LNCaP clone FGC (cell line): ENCODE measurements at places on chromosomes 1 and 21.

- no peak for DNase-seq
Measured at GRCh38 chr1:230867903-230868735, at the start of gene C1orf198. Gene C1orf198 (minus strand): TSS chr1:230868521. CDS start chr1:230868512, 9 bp downstream.

DNA sequence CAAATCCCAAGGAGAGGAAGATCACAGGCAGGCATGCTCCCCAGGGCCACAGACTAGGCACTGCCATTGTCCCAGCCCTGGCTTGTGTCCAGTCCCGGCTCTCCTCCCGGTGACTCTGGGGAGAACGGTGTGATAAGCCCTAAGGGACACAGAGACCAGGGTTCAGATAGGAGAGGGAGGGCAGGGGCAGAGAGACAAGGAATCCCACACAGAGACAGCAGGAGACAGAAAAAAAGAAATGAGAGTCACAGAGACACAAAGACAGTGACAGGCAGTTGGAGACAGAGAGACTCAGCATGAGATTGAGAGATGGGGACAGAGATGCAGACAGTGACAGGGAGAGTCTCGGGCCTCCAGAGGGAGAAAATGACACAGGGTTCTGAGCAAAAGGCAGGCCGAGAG, 361 bp downstream of the INSRR start:
- no peak for DNase-seq

GRCh38 chr1:36965275-36966159, 68.8 kb downstream of the GRIK3 start:
- no peak for DNase-seq

- DNase-seq = no peak
Measured at GRCh38 chr1:27970401-27970800, 10.6 kb downstream of the XKR8 start.

GRCh38 chr1:117544509-117545109, 61.2 kb upstream of the TENT5C start:
- no peak for DNase-seq

GRCh38 chr1:116326486-116326885, 46.6 kb upstream of the ATP1A1 start:
- DNase-seq = no peak

- no peak for DNase-seq
Measured at GRCh38 chr21:46264046-46264689, 21.2 kb downstream of the MCM3AP start.

DNA sequence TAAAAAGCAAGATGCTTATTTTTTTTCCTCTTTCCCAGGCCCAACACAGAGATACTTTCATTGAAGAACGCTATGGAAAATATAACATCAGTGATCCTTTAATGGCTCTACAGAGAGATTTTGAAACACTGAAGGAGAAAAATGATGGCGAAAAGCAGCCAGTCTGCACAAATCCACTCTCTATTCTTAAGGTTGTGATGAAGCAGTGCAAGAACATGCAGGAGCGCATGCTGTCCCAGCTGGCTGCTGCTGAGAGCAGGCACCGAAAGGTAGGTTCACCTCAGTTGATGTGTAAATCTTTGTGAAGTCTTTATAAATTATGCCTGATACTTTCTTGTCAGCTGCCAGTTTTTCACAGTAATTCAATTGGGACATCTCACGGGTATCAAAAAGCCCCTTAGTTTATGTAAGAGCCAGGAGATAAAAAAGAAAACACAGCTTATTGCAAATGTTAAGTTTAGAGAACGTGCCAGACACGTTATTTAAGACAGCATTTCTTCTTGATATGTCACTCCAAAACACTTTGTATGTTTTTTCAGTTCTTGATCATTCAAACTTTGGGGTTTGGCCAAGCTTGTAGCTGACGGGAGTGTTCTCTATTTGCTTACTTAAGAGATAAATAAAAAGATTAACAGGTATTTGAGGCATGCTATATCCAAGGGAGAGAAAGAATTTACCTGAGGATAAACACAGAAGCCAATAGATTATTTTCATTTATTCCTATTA, 53.1 kb downstream of the CTTNBP2NL start:
- DNase-seq = peak; percentile 96

DNA sequence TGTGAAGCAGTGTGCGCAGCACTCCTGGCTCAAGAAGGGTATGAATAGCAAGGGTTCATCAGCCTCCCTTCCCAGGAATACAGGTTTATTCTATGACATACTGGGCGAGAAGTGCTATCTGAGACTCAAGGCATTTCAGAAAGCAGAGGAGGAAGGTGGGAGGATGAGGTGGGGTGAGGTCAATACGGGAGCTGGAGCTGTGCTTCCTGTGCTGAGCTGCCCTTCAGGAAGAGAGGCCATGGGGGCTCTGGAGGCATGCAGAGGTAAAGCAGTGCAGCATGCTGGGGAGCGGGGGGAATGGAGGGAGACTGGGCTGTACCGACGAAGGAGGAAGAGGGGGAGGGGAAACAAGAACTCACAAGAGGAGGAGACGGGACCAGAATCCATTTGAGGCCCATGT, 717.6 kb downstream of the PTPRU start:
- no peak for DNase-seq

- DNase-seq = no peak
Measured at GRCh38 chr21:16194788-16195537, 465.2 kb downstream of the USP25 start.

DNA sequence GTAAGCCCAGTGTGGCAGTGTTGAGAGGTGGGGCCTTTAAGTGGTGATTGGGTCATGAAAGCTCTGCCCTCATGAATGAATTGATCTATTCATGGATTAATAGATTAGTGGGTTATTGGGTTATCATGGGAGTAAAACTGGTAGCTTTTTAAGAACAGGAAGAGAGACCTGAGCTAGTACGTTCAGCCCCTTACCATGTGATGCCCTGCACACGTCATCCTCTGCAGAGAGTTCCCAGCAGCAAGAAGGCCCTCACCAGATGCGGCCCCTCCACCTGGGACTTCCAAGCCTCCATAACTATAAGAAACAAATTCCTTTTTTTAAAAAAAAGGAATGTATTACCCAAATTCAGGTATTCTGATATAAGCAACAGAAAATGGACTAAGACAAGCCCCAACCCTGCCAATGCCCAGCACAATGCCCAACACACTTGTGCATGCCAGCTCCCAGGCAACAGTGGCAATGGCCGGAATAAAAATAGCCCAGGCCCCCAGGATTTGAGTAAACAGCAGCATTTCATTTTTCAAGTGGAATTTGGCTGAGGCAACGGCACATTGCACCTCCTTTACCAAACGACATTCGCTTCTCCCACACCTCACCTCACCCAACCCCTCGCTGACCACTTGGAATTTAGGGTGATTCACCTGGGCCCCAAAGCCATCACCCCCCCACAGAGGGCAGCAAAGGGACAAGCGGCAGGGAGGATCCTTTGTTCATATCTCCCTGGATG, 215.9 kb downstream of the TOMM20 start:
- no peak for DNase-seq

- DNase-seq = peak; percentile 89
Measured at GRCh38 chr1:75785983-75786853, at the start of gene RABGGTB. Gene RABGGTB (plus strand): TSS chr1:75786256. CDS start chr1:75786272, 16 bp downstream.

GRCh38 chr1:246577082-246577719, 10.9 kb downstream of the CNST start:
- no peak for DNase-seq

GRCh38 chr1:65939191-65939590, 146.5 kb downstream of the PDE4B start:
- DNase-seq = no peak

GRCh38 chr1:221794079-221794670, 52.3 kb upstream of the DUSP10 start:
- no peak for DNase-seq

DNA sequence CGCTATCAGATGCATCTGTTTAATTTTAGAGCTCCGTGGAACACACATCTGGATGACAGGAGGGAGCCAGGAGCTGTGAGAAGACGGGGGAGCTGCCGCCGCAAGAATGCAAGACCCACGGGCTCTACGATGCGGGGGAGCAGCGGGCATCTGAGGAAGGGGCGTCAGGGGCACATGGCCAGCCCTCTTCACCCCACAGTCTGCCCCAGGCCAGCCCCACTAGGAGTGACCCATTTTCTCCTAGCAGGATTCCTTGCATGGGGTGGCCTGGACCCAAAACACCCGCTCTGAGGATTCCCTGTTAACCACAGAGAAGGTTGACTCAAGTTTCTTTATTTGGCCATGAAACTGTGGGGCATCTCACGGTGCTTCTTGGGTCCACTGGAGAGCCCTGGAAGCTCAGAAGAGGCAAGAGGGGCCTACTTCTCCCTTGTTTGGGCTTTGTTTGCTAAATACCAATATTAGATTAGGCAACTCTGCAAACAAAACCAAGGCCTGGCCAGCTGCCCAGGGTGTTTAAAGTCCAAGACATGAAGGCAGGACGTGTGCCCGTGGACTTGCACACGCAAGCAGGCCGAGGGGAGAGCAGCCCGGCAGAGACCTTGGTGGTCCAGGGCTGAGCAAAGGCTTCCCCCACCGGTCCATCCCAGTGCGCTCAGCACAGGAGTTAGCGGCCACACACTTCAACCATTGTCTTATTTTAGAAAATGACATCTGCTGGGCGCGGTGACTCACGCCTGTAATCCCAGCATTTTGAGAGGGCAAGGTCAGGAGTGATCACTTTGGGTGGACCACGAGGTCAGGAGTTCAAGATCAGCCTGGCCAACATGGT, 89.8 kb downstream of the DHRS3 start:
- DNase-seq = peak; percentile 94

DNA sequence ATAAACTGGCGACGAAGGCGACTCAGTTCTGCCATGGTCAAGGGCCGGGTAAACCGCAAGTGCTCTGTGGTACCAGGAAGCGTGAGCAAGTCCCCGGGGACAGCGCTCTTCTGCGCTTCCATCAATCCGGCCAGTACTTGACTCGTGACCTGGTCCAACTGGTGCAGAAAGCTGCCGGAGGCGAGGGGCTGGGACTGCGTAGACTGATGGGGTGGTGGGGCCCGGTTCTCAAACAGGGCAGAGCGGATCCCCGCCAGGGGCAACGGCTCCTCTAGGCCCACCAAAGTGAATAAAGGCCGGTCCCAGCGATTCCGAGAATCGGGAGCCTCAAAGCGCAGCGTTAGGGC, 852 bp downstream of the KTI12 start:
- no peak for DNase-seq

DNA sequence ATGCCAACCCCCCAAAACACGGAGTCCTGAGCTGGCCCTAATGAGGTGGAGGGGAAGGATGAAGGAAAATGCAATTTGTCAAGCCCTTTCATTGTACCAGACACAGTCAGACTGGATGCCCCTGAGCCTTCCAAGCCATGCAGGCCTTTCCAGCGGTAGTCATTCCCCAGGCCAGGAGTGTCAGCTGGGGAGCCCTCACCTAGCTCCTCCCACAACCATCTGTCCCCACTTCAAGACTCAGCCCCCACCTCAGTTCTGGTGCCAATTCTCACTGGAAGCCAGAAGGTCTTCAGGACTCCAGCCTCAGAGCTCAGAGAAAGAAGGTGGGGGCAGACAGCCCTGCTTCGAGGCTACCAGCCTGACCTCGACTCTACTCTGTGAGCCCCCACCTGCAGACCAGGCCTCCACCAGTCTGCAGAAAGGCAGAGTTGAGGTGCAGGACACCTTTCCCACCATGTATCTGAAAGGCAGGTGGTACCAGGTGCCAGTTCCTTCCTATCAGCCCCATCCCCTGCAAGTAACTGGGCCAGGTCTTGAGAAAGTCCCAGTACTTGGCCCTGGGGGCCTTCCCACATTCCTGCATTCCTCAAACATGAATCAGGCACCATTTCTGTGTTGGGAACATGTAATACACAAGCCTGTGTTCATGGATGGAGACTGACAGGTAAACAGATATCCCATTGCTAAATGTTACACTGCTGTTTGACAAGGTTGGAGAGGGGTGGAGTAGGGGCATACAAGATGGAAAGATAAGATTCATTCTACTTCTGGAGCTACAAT, 180.6 kb upstream of the EDN2 start:
- no peak for DNase-seq

GRCh38 chr1:198772626-198773025, 133.8 kb downstream of the PTPRC start:
- DNase-seq = no peak

GRCh38 chr1:207248544-207249198, 72.8 kb upstream of the CD55 start:
- no peak for DNase-seq

GRCh38 chr1:173447224-173447623, 29.9 kb upstream of the PRDX6 start:
- DNase-seq = no peak

DNA sequence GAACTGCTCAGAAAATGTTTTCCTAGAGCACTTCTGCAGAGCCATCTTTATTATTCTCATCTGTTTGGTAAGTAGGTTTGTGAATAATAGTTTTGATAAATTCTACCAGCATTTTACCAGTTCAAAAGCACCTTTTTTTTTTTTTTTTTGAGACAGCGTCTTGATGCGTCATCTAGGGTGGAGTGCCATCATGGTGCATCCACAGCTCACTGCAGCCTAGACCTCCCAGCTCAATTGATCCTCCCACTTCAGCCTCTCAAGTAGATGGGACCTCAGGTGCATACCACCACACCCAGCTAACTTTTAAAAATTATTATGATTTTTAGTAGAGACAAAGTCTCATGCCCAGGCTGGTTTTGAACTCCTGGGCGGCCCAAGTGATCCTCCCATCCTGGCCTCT, 9.8 kb upstream of the RHBG start:
- DNase-seq = no peak

DNA sequence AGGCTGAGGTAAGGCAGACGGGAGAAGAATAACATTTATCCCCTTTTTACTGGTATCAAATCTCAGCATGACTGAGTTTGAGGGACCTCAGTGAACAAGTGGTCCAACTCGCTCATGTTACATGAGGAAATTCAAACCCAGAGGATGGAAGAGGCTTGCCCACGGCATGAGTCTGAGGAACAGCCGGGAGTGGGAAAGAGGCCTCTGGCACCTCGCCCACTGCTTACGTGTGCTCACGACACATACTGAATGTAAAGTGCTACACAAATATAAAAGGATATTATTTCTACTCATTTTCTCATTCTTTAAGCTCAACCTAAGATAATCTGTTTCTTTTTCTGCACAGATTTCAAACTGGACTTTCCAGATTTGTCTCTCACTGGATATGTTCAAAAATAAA, 14.7 kb downstream of the BEND5 start:
- no peak for DNase-seq
